NCI-H1105 treated with DMSO at 0.1 percent for 48 hours (cell line): ENCODE measurements at places on chromosomes 6 and 20.

- DNase-seq = no peak
Measured at GRCh38 chr6:140777780-140778179, 1354.9 kb upstream of the GJE1 start.

DNA sequence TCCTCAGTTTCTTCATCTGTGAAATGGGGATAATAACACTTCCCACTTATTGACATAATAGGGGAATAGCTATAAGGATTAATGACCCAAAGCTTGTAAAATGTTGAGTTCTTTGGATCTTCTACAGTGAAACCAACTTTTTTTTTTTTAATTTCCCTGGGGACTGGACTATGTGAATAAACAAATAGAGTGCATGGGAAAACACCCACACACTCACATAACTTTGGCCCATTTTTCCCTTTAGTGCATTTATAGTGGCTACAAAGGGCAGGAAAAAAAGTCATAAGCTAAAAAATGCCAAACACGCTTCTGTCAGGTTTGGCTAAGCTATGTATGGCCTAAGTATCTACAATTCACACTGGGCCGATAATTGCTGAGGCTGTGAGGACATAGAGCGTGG lies 406.2 kb upstream of the JAG1 start:
- no peak for DNase-seq

- no peak for DNase-seq
Measured at GRCh38 chr20:22827916-22828315, 207.2 kb upstream of the SSTR4 start.

DNA sequence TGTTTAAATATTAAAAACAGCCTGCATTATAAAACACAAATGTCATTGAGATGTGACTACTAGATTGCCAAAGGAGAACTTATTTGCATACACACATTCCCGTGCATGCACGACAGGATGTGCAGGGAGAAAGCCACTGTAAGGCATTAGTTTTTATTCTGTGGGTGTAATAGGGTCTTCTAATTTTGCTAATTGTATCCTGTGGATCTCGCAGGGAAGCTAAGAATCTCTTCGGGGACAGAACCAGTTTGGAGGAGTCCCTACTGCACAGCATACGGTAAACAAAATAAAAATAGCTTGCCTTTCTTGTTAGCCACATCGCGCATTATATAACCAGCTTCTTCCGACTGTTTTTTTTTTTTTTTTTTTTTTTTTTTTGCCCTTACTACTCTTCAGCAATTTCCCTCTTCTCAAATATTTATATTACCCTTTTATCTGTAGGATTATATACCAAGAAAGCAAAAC lies 2.0 kb downstream of the ATXN1 start:
- DNase-seq = no peak

GRCh38 chr6:143180826-143181225 lies 120.1 kb downstream of the AIG1 start:
- DNase-seq = no peak

GRCh38 chr6:46901882-46902314 lies 19.8 kb downstream of the ADGRF5 start:
- DNase-seq = no peak

- no peak for DNase-seq
Measured at GRCh38 chr6:106613590-106613989, 15.7 kb downstream of the RTN4IP1 start.

GRCh38 chr6:106743612-106744011 lies 114.2 kb downstream of the QRSL1 start:
- no peak for DNase-seq

DNA sequence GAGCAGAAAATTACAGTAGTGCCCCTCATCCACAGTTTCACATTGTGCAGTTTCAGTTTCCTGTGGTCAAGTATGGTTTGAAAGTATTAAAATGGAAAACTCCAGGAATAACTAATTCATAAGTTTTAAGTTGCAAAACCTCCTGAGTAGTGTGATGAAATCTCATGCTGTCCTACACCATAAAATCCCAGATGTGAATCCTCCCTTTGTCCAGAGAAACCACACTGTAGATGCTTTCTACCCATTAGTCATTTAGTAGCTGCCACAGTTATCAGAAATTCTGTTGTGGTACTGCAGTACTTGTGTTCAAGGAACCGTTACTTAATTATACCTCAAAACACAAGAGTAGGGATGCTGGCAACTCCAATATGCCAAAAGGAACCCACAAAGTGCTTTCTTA lies 74.7 kb downstream of the PTCHD4 start:
- no peak for DNase-seq

GRCh38 chr6:4973982-4974745 lies 29.7 kb downstream of the RPP40 start:
- peak; percentile 66 for DNase-seq

- no peak for DNase-seq
Measured at GRCh38 chr20:59822291-59823029, 111.0 kb downstream of the SYCP2 start.

GRCh38 chr6:44044154-44044539 lies 83.1 kb downstream of the MRPL14 start:
- DNase-seq = no peak

DNA sequence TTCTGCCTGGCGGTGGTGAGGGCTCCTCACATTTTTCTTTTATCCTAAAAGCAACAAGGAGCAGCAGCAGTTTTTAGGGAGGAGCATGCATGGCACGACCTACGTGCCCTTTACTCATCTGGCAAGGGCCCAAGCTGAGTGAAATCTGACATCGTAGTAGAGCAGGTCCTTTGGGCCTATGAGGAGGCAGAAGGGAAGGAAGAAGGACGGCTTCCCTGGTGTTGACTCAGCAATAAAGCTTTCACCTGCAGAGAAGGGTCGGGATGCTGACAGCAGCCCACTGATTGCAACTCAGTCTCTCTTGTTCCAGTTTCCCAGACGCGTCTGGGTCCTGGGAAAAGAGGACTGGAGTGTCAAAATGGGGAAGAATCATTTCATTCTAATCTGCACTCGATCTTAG lies 409.1 kb upstream of the AGPAT4 start:
- DNase-seq = peak; percentile 16

DNA sequence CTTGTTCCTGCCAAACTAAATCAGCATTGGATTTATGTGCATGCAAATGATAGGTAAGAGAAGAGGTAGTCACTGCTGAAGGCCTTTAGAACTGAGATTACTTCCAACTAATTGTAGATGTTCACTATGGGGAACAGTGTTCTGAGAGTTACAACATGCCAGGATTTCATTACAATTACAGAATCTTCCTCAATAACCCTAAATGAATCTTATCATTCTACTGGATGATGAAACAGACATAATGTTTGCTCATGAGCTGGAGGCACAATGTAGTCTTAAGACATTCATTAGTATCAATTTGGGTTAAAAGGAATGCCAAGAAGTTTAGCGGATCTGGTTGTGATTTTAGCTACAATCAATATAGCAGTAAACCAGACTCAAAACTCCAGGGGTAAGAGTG lies 248.9 kb upstream of the THEMIS start:
- DNase-seq = no peak

DNA sequence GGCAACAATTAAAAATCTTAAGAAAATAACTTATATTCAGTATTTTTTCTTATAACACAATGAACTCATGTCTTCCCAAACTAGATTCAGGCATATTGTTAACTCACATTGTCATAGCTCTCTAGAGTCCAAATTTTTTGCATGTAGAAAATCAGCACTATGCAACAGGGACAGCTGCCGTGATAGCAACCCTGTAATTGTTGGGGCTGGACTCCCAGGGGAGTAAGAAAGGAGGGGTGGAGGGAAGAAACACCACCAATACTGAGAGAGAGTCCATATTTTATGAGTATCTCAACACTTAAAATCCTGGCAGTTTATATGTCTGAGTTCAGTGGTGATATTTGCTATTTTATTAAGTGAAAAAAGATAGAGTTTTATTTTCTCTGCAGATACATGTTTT lies 89.6 kb upstream of the HS3ST5 start:
- DNase-seq = peak; percentile 41

- no peak for DNase-seq
Measured at GRCh38 chr6:70336996-70337742, 34.3 kb upstream of the COL9A1 start.

GRCh38 chr20:58714340-58714922 lies 21.8 kb downstream of the NPEPL1 start:
- no peak for DNase-seq

- DNase-seq = no peak
Measured at GRCh38 chr6:137756788-137757187, 110.3 kb upstream of the TNFAIP3 start.

GRCh38 chr6:107917451-107918375 lies 40.3 kb downstream of the SEC63 start:
- DNase-seq = no peak

GRCh38 chr6:8837343-8837742 lies 402.0 kb upstream of the SLC35B3 start:
- no peak for DNase-seq

- no peak for DNase-seq
Measured at GRCh38 chr20:4719190-4719589, 2.5 kb upstream of the PRND start.

- DNase-seq = no peak
Measured at GRCh38 chr6:130161683-130162404, 60.9 kb downstream of the SAMD3 start.
